Activated naive CD8-positive, alpha-beta T cell treated with anti-CD3 and anti-CD28 coated beads for 36 hours (primary cell): ENCODE measurements at places on chromosomes 2 and 18.
A peak's percentile ranks its signal among the peaks of the same experiment; 100 is the strongest.

DNA sequence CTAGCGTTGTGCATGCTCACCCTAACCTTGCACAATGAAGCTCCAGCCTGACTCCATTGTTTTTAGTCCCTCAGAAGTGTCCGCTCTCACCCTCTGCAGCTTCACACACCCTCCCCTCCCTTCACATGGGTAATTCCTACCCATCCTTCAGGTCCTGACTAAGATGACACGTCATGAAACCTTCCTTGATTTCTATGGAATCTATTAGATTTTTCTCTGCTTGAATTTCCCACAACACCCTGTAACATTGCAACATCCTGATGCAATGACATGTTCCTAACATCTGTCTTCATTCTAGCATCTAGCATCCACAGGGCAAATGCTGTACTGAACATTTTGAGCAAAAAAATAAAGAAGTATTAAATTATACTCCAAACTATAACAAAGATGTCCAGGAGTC, 77.0 kb upstream of the PID1 start:
- no peak for DNase-seq

- no peak for DNase-seq
Measured at GRCh38 chr2:79085382-79085781, 2.4 kb downstream of the REG1B start.

DNA sequence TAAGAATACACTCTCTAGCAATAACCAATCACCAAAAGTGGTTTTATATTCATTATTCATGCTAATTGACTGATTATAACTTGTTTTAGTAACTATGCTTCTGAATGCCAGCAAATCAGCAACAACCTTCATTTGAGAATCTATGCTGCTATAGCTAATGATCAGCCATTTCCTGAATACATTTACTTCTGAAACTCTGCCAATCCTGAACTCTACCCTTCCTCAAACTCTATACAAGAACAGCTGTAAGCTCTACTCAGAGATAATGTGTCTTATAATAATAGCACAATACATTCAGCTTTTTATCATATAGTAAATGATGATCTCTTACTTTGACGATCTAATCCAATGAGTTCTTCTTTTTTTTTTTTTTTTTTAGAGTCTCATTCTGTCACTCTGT, 85.7 kb upstream of the EPAS1 start:
- DNase-seq, result no peak

DNA sequence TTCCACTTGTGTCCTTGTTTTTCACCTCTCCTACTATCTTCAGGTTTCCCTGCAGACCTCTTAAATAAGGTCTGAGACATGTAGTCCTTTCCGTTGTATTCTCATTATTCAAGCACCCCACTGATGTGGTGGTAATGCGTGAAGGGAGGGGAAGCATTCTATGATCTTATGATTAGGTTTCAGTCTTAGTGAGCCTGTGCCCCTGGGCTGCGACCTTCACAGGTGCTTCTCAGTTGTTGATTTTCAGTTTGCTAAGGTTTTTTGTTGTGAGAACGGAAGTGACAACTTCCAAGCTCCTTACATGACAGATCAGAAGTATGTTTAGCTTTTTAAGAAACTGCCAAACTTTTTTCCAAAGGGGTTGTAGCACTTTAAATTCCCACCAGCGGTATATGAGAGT, 41.3 kb downstream of the VPS54 start:
- peak; percentile 42 for DNase-seq

DNA sequence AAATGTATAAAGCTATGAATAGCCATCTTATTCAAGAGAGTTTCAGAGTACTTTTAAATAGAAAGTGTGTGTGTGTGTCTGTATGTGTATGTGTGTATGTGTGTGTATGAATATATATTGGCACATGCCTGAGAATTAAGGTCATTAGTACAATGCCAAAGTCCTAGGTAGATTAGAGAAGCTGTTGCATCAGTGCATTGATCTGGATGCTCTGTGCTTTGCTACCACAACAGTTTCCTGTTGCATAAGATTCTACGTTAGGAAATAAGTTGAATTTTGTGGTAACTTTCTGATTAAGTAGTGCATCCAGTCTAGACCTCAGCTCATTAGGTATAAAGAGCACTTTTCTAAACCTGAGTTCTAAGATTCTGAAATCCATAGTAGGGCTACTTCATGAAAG, 1102.8 kb upstream of the KLHL29 start:
- DNase-seq, result no peak
